ENCODE measurements at places on chromosomes 12 and 14. TPM values are rescaled to one million over a fixed set of nuclear protein-coding genes. Genes with fewer than 3 reads are reported as not detected.

DNA sequence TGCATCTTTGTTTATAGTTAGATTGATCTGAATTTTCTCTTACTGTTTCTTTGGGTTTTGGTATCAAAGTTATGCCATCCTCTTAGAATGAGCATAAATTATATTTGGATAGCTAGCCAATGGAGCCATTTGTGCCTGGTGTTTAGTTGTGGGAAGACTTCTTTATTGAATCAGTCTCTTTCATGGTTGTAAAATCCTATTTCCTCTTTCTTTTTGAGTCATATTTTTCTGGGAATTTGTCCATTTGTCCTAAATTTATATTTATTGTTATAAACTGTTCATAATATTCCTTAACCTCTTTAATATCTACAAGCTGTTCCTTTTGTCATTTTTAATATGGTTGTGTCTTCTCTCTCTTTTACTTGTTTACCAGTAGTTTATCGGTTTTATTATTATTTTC, 462.5 kb downstream of the AEBP2 start:
- H3K4me3 ChIP-seq, result no peak overlapping the region
- H3K4me1 ChIP-seq, result no peaks in the 10 kb centered on the region
- no peaks in the 10 kb centered on the region for H3K36me3 ChIP-seq
- H3K27ac ChIP-seq, result no peak overlapping the region

GRCh38 chr12:132502149-132502881, 12.4 kb downstream of the FBRSL1 start:
- no peak for DNase-seq
- peaks cover 19% of the 10 kb centered on the region for H3K4me1 ChIP-seq
- no peaks in the 10 kb centered on the region for H3K27me3 ChIP-seq
- no peak overlapping the region for H3K27ac ChIP-seq
- H3K4me3 ChIP-seq, result no peak overlapping the region

DNA sequence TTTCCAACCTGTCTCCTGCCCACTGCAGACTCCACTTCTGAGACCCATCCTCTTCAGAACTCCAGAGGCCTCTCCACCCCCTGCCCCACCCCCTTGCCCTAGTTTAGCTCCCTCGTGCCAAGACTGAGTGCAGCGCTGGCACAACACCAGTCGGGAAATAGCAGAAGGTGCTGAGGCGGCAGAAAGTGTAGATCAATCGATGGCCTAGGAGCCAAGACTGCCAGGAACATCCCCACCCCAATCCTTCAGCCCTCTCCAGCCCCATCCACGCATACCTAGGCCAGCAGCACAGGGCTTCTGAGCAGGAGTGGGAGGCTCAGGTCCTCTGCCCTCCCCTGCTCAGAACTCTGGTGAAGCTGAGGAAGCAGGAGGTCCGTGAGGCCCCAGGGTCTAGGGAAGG, 1.1 kb downstream of the CPNE6 start:
- peaks cover 14% of the 10 kb centered on the region for H3K27me3 ChIP-seq
- H3K36me3 ChIP-seq, result no peaks in the 10 kb centered on the region
- H3K4me3 ChIP-seq, result no peak overlapping the region
- DNase-seq, result no peak
- no peak overlapping the region for H3K27ac ChIP-seq

DNA sequence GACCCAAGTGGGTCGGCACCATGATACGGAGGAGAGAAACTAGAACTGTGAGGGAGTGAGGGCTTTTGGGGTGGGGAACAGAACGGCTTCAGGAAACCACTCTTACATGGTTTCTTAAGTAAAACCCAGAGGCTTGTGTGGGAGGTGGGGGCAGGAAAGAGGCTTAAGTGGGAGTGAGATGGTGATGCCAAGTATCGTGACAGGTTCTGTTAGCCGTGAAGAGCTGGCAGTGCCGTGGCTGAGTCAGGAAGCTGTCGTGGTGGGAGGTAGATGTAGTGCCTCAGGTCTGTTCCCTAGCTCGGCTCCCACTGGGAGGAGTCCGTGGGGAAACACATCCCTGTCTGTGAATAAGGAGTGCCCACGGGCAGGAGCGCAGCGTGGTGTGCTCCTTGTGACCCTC, 185.8 kb upstream of the FKBP4 start:
- no peak overlapping the region for H3K27ac ChIP-seq
- H3K36me3 ChIP-seq, result no peaks in the 10 kb centered on the region
- no peak overlapping the region for H3K4me3 ChIP-seq
- DNase-seq, result no peak

DNA sequence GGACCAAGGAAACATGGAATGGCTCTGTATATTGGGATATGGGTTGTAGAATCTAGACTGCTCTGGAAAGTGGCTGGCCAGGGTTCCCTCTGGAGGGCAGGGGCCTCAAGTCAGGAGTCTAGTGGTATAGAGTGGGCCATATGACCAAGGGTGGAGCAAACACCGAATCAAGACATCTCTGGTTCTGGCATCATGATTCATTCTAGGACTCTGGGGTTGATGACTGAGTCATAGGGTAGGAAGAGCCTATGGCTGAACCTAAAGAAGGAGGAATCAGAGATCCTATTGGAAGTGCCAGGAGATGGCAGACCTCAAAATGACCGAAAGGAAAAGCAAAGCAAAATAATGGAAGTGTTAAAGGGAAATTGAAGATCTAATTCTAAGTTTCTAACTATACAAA, 356.4 kb upstream of the PRICKLE1 start:
- H3K36me3 ChIP-seq, result no peaks in the 10 kb centered on the region
- H3K4me3 ChIP-seq, result no peak overlapping the region
- no peaks in the 10 kb centered on the region for H3K27me3 ChIP-seq
- H3K27ac ChIP-seq, result no peak overlapping the region
- DNase-seq, result peak; percentile 16

The SDSL gene
- total RNA-seq, result 19.9 TPM

- H3K27me3 ChIP-seq, result no peaks in the 10 kb centered on the region
- H3K27ac ChIP-seq, result peak overlapping the region; percentile 91
- peak; percentile 98 for DNase-seq
These were observed 15.4 kb upstream of the MIA2 start for GRCh38 chr14:39218171-39218769.

DNA sequence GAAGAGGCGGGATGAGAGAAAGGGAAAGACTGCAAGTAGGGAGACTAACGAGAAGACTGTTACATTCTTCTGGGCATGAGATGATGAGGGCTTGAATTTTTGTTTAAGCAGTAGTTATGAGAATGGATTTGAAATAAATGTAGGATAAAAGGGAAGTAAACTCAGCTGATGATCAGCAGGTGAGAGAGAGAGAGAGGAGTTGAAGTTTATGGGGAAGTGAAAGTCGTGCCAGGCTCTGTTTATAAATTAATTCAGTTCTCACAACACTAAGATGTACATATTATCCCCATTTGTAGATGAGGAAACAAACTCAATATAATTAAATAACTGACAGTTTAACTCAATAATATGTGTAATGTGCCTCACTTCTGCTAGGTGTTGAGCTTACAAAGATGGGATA, 170.0 kb upstream of the RMST start:
- no peak for DNase-seq
- H3K36me3 ChIP-seq, result no peaks in the 10 kb centered on the region
- peaks cover 13% of the 10 kb centered on the region for H3K27me3 ChIP-seq
- no peak overlapping the region for H3K4me3 ChIP-seq
- no peaks in the 10 kb centered on the region for H3K4me1 ChIP-seq

The RASAL1 gene
- total RNA-seq, result 0.69 TPM

The GALNT9 gene
- total RNA-seq, result not detected

DNA sequence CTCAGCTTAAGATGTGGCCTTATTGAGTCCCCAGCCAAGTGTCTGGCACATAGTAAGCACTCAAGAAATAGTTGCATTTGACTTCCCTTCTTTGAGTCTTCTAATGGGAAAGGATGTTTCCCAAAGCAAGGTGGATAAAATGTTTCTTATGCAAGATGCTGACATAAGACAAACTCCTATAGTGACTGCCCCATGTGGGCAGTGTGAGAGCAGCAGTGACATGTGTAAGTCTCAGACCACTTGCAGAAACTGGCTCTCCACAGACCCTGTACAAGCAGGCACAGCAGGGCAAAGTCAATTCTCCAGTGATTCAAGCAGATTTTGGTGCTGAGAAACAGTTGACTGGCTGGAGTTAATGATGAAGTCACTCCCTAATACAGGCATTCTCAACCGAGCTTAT, 255.3 kb downstream of the ANO2 start:
- no peaks in the 10 kb centered on the region for H3K27me3 ChIP-seq
- no peak overlapping the region for H3K27ac ChIP-seq
- H3K36me3 ChIP-seq, result no peaks in the 10 kb centered on the region
- H3K4me3 ChIP-seq, result no peak overlapping the region
- no peak for DNase-seq

DNA sequence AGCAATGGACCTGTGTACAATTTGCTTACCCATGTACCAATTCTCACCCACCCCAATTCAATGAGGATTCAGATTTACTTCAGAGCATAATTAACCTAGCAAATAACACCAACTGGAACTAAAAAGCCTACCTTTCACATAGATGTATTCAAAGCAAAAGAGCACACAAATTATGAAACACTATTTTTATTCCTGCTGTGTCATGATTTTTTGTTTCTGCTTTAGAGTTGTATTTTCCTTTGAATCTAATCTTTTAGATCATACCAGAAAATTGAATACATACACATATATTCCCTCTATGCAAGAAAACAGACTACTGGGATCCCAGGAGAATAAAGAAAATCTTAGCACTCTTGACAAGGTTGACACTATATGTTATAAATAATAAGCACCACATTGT, 5.9 kb downstream of the KICS2 start:
- no peak overlapping the region for H3K4me3 ChIP-seq
- DNase-seq, result no peak
- peaks cover 11% of the 10 kb centered on the region for H3K4me1 ChIP-seq
- no peaks in the 10 kb centered on the region for H3K36me3 ChIP-seq
- H3K27me3 ChIP-seq, result no peaks in the 10 kb centered on the region

Measured in PC-3 (cell line).